Activated CD4-positive, alpha-beta T cell treated with anti-CD3 and anti-CD28 coated beads, Interleukin-2, amount 50 U/mL, for 16 hours (primary cell): ENCODE measurements at places on chromosomes 2 and 18.

GRCh38 chr2:182729710-182730339, 13.8 kb downstream of the DNAJC10 start:
- DNase-seq = no peak

GRCh38 chr2:170332676-170333402, 154.9 kb downstream of the MYO3B start:
- DNase-seq = no peak

GRCh38 chr18:49032189-49032584, 81.4 kb upstream of the SMAD7 start:
- DNase-seq = no peak

GRCh38 chr18:61727241-61728193, 165.3 kb downstream of the RNF152 start:
- DNase-seq = no peak

DNA sequence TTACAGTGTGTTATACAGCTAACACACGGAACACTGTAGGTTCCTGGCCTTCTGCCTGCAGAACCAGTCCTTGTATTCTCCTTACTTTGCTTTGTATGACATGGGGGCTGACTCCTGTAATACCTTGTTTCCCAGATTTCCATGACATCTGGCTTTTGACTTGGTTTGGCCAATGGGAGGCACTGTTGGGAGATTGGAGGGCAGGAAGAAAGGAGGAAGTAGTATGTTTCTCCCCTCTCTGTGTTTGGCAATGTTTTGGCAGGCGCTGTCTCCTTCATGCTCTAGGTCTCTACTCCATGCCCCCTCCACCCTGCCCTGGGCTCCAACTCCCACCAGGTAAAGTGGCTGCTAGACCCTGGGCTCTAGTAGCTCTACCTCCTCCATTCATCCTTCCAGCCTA, 331.1 kb upstream of the SLC14A2 start:
- DNase-seq = no peak

GRCh38 chr2:39124746-39125057, 3.9 kb upstream of the SOS1 start:
- DNase-seq = no peak
